ENCODE measurements at places on chromosomes 6 and 20.

- peaks cover 16% of the 10 kb centered on the region for H3K27me3 ChIP-seq
- DNase-seq: no peak
- H3K27ac ChIP-seq: no peak overlapping the region
- H3K4me1 ChIP-seq: peaks cover 70% of the 10 kb centered on the region
- H3K36me3 ChIP-seq: peaks cover 28% of the 10 kb centered on the region
Measured at GRCh38 chr20:37522260-37523011, 1.4 kb downstream of the NNAT start.

DNA sequence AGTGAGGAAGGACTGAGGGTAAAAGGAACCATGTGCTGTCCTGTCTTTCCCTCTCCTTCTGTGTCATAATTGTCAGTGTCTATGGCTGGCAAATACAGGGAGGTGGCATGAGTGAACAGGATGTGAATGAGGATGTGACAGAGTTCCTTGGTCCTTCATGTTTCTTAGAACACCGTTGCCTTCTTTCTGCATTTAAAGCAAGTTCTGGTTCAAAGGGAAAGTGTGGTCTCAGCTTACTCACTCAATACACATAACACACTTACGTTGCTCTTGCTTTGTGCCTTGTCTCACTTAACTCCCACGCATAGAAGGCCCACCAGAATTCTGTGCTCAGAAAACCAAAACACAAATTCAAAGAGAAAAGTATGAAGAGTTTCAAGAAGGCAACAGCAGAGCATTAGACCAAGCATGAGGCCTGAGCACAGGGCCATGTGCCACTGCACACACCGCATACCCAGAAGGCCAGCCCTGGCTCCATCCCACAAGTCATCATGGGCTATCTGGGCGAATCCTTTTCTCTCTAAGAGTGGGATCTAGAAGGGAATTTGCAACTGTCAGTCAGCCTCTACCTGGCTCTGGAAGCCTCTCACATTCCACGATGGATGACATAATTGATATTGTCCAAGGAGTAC lies 38.9 kb upstream of the SAYSD1 start:
- no peak for DNase-seq
- H3K36me3 ChIP-seq: no peaks in the 10 kb centered on the region
- no peaks in the 10 kb centered on the region for H3K4me1 ChIP-seq
- no peak overlapping the region for H3K27ac ChIP-seq
- peaks cover 36% of the 10 kb centered on the region for H3K27me3 ChIP-seq

- H3K4me1 ChIP-seq: peaks cover 16% of the 10 kb centered on the region
- H3K27me3 ChIP-seq: peaks cover 33% of the 10 kb centered on the region
- no peak overlapping the region for H3K27ac ChIP-seq
- H3K36me3 ChIP-seq: no peaks in the 10 kb centered on the region
- H3K4me3 ChIP-seq: peak overlapping the region; percentile 57
Measured at GRCh38 chr6:34463849-34464248, 2.0 kb upstream of the PACSIN1 start.

DNA sequence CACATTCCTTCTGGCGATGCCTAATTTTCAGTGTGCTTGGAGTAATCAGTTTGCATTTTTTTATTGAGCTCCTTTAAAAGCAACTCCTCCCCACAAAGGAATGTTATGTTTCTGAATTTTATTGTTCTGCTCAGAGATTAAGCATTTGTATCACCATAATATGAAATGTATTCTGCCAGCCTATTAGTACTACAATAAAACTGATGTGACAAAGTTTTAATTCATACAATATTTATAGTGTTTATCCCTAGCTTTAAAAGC lies 236.9 kb upstream of the ASCC3 start:
- no peaks in the 10 kb centered on the region for H3K36me3 ChIP-seq
- H3K4me1 ChIP-seq: peaks cover 18% of the 10 kb centered on the region
- H3K4me3 ChIP-seq: no peak overlapping the region
- no peak overlapping the region for H3K27ac ChIP-seq
- DNase-seq: no peak

DNA sequence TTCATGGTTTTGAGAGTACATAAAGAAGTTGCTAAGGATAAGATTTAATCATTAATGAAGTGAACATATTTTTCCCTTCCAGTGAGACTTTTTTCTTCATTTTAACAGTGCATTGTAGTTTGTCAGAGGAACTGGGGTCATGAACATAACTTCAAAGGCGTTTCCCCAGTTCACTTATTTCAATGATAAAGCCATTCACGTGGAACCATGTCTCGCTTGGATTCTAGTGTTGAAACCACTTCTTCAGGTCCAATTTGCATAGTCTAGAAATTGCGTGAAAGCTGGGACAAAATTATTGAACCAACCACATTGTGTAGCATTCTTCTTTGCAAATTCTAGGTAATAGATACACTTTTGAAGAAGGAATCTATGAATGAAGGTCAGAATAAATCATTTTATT lies 197.0 kb downstream of the CLIC5 start:
- no peak for DNase-seq
- no peak overlapping the region for H3K4me3 ChIP-seq
- no peak overlapping the region for H3K27ac ChIP-seq
- H3K27me3 ChIP-seq: no peaks in the 10 kb centered on the region
- peaks cover 2% of the 10 kb centered on the region for H3K36me3 ChIP-seq

- H3K4me1 ChIP-seq: peaks cover 10% of the 10 kb centered on the region
- no peaks in the 10 kb centered on the region for H3K27me3 ChIP-seq
- no peak for DNase-seq
- H3K4me3 ChIP-seq: no peak overlapping the region
- H3K36me3 ChIP-seq: peaks cover 13% of the 10 kb centered on the region
Measured at GRCh38 chr20:35823937-35824336, 52.1 kb downstream of the PHF20 start.

GRCh38 chr6:18302561-18303439 lies 38.5 kb upstream of the DEK start:
- H3K4me3 ChIP-seq: no peak overlapping the region
- H3K36me3 ChIP-seq: no peaks in the 10 kb centered on the region
- H3K27ac ChIP-seq: no peak overlapping the region
- no peaks in the 10 kb centered on the region for H3K27me3 ChIP-seq
- peaks cover under 1% of the 10 kb centered on the region for H3K4me1 ChIP-seq
- no peak for DNase-seq

GRCh38 chr20:33793011-33793931 lies 17.9 kb upstream of the CHMP4B start:
- H3K4me3 ChIP-seq: no peak overlapping the region
- H3K27me3 ChIP-seq: no peaks in the 10 kb centered on the region
- peaks cover 5% of the 10 kb centered on the region for H3K4me1 ChIP-seq
- H3K27ac ChIP-seq: peak overlapping the region; percentile 90
- no peaks in the 10 kb centered on the region for H3K36me3 ChIP-seq
- DNase-seq: no peak

DNA sequence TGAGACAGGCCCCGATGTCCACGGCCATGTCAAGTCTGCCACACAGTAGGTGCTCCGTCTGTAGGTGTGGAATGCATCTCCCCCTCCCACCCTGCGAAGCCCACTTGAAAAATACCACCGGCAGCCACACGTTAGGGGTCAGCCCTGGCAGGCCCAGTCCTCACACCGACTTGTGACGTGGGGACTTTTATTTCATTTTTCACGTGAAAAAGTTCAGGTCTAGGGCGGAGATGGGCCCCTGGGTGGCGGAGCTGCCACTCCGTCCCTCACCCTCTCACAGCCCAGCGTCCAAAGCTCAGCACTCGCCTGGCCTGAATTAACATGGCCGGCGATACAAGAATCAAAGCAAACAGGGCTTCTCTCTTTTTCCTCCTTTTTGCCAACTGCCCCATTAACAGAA lies 3.8 kb upstream of the TUBB1 start:
- H3K4me3 ChIP-seq: no peak overlapping the region
- H3K36me3 ChIP-seq: no peaks in the 10 kb centered on the region
- no peaks in the 10 kb centered on the region for H3K27me3 ChIP-seq
- no peak for DNase-seq
- peaks cover 27% of the 10 kb centered on the region for H3K4me1 ChIP-seq

GRCh38 chr6:16493802-16494201 lies 255.4 kb downstream of the GMPR start:
- H3K4me3 ChIP-seq: no peak overlapping the region
- H3K36me3 ChIP-seq: peaks cover 2% of the 10 kb centered on the region
- H3K27me3 ChIP-seq: no peaks in the 10 kb centered on the region

GRCh38 chr20:63697357-63697867 lies 960 bp downstream of the TNFRSF6B start:
- H3K27ac ChIP-seq: no peak overlapping the region
- no peak overlapping the region for H3K4me3 ChIP-seq
- no peaks in the 10 kb centered on the region for H3K4me1 ChIP-seq
- H3K36me3 ChIP-seq: peaks cover 5% of the 10 kb centered on the region
- no peak for DNase-seq

- H3K4me1 ChIP-seq: peaks cover 28% of the 10 kb centered on the region
Measured at GRCh38 chr20:45833883-45834796, 541 bp downstream of the SNX21 start.

DNA sequence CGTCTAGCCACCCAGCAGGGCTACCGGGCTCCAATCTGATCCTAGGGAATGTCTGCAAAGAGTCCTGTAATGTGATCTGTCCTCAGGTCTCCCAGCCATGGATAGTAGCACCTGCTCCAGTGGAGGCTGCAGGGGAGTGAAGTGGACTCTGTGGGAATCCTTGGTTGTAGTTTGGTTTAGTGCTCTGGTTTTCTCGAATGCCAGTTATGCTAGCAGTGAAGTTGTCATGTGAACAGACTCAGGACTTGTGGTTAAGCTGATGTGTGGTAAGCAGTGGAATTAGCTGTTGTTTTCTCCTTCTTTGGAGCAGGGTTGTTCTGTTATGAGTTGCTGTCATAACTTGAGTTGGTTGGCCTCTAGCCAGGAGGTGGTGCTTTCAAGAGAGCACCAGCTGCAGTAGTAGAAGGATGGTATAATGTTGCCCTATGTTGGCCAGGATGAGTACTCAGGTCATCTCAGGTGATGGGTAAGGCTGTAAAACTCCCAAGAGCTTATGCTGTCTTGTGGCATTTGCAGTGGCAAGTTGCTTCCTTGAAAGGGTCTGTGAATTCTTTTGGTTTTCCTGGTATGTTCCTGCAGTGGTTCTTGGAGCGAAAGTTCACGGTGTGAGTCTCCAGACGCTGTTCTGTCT lies 390.2 kb downstream of the UTRN start:
- H3K27ac ChIP-seq: no peak overlapping the region
- no peaks in the 10 kb centered on the region for H3K27me3 ChIP-seq
- H3K4me1 ChIP-seq: no peaks in the 10 kb centered on the region

DNA sequence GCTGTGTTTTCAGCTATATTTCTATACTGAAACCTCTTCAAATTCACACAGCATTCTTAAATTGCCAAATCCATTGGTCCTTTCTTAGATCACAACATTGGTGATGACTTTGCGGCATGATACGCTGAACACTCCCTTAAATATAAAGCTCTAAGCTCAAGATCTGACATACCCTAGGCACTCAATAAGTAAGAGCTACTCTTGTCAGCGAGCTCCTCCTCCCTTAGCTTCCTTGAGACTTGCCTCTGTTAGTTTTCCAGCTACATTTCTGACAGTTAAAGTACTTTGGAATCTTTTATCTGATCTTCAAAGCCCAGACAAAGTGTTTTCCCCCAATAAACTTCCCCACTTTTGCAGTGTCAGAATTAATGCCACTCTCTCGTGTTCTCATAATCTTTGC lies 117.0 kb downstream of the HIVEP2 start:
- peaks cover 3% of the 10 kb centered on the region for H3K4me1 ChIP-seq
- no peaks in the 10 kb centered on the region for H3K36me3 ChIP-seq
- no peak for DNase-seq
- no peaks in the 10 kb centered on the region for H3K27me3 ChIP-seq
- no peak overlapping the region for H3K27ac ChIP-seq

DNA sequence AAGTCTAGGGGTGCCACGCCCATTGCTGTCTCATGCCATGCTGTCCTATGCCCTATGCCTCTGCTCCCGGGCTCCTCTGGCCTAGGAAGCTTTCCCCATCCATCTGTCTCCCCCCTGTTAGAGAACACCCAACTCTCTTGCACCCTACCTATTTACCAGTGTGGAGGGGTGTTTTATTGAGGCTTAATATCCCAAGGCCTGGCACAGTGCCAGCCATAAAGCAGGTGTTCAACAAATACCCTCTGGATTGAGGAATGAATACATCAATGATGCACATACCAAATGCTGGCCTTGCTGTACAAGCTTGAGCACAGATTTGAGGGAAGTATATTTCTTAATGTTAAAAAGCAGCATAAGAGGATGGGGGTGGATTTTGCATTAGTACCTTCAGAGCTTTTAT lies 38.3 kb downstream of the METTL24 start:
- H3K27ac ChIP-seq: no peak overlapping the region
- H3K36me3 ChIP-seq: no peaks in the 10 kb centered on the region
- H3K4me3 ChIP-seq: no peak overlapping the region
- no peaks in the 10 kb centered on the region for H3K27me3 ChIP-seq
- no peak for DNase-seq

DNA sequence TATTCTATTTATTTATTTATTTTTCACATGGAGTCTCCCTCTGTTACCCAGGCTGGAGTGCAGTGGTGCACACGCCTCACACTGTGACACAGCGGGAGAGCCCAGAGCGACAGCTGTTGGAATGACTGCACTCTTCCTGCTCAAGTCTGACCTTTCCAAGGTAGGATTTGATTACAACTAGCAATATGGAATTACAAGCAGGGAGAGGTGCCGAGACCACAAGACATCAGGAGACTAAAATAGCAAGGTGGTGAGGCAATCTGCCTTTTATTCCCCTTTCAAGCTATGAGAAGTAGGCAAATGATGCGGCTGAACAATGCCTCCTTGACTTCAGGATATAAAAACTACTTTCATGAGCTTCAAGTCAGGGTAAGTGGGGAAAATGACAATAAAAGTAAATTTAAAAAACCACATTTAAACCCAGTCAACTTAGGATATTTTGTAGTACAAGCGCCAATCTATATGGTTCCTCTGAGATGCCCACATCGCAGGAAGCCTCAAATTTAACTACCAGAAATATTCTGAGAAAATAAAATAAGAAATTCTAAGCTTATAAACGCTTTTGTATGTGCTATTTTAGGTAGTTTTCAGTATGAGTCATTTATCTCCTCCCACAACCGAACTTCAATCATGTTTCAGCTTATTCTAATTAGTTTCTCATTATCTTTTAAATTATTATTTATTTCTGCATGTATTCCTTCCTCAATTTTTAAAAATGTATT lies 146.9 kb upstream of the SGK1 start:
- no peak overlapping the region for H3K27ac ChIP-seq
- H3K36me3 ChIP-seq: no peaks in the 10 kb centered on the region
- H3K4me1 ChIP-seq: no peaks in the 10 kb centered on the region

- no peak for DNase-seq
- H3K4me1 ChIP-seq: peaks cover 14% of the 10 kb centered on the region
- H3K4me3 ChIP-seq: no peak overlapping the region
- peaks cover 2% of the 10 kb centered on the region for H3K36me3 ChIP-seq
Measured at GRCh38 chr6:134529921-134530320, 212.0 kb upstream of the SGK1 start.

GRCh38 chr6:82597201-82597600 lies 233.6 kb downstream of the TPBG start:
- H3K4me3 ChIP-seq: no peak overlapping the region
- no peaks in the 10 kb centered on the region for H3K4me1 ChIP-seq
- peaks cover 2% of the 10 kb centered on the region for H3K27me3 ChIP-seq
- H3K27ac ChIP-seq: no peak overlapping the region
- no peak for DNase-seq

GRCh38 chr20:40571639-40572038 lies 117.4 kb downstream of the MAFB start:
- no peak overlapping the region for H3K27ac ChIP-seq
- DNase-seq: no peak
- no peaks in the 10 kb centered on the region for H3K27me3 ChIP-seq
